ENCODE measurements at places on chromosomes 5 and 9.

DNA sequence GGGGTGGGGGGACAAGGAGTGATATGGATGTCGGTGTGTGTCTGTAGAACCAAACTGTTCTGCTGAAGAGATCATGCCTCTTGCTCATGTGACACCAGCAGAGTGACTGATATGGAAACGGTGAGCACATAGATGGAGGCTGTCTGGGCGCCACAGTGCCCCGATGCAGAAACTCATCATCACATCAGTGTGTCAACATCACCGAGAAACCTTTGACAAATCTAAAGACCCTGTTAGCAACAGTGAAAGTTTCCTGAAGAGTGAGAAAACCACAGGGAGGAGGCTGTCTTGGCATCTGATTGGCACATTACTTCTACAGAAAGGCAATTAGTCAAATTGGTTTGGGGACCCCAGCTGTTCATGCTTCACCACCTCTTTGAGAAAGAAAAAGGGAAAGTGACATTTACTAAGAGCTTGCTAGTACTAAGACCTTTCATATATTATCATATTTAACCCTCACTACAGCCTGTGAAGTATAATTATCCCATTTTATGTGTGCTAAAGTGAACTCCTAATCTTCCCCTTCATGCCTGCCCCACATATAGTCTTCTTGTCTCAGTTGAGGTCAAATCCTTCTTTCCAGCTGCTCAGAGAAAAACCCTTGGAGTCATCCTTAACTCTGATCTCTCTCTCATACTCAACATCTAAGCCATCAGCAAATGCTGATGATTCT lies 25.6 kb downstream of the CSF2 start:
- peak; percentile 32 for DNase-seq

DNA sequence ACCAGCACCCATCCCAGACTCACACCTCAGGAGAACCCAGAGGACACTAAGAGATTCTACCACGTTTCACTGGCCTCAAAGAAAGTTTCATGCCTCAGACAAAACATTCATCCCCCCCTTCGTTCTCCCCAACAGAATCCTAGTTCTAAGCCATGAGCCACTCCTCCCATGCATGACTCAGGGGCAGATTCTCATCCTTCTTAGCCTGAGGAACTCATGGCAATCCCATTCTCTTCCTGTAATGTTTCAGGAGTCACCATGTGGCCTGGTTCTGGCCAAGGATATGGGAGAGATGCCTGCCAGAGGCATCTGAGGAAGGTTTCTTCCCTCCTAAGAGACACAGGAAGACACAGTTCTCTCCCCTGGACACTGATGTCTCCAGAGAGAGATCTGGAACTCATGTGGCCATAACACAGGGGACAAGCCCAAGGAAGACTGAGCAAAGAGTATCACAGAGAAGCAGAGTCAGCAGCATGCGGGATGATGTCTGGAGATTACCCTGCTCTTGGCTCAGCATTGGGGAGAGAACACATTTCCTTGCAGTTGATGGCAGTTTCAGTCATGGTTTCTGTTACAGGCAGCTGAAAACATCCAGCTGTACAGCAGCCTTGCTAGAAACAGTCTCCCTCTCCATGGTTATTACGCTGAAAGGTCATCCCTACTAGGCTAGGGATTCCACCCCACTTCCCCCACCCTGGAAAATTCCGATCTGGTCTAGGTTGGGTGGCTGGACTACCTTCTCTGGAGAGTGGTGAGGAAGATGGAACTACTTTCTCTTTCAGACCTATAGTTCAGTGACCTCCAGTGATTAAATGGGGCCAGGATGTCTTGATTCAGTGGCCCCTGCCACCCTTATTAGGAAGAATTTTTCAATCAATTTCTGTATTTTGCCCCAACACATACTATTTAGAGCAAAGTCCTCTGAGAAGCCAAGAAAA lies 115.4 kb downstream of the ZNF608 start:
- no peak for DNase-seq

- DNase-seq = no peak
Measured at GRCh38 chr5:132275367-132276220, 18.1 kb downstream of the PDLIM4 start.

- no peak for DNase-seq
Measured at GRCh38 chr9:77215874-77216273, 38.5 kb downstream of the VPS13A start.

DNA sequence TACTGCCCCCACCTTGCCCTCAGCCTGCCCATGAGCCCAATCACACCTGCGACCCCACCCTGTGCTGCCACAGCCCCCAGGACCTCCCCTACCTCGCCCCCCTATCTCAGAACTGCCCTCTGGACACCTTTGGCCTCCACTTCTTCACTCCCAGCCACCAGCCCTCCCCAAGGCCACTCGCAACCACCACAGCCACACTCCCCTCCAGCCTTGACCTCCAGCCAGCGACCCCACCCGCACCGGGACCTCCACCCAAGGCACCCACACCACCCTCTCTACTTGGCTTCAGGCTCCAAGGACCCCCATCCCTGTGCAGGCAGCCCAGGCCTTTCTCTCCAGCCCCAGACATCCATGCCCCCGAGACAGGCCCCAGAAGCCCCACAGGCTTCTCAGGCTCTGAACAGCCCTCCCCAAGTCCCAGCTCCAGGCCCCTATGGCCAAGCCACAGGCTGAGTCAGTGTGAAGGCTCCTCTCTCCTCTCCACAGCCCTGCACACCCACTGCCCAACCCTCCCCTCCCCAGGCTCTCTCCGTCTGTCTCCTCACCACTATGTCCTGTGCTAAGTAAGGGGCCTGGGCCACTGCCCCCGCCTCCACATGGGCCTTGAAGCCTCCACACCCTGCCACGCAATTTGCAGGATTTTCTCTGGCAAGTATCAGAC lies 2.0 kb downstream of the AK1 start:
- no peak for DNase-seq

- no peak for DNase-seq
Measured at GRCh38 chr5:82111191-82111590, 139.4 kb downstream of the ATG10 start.

DNA sequence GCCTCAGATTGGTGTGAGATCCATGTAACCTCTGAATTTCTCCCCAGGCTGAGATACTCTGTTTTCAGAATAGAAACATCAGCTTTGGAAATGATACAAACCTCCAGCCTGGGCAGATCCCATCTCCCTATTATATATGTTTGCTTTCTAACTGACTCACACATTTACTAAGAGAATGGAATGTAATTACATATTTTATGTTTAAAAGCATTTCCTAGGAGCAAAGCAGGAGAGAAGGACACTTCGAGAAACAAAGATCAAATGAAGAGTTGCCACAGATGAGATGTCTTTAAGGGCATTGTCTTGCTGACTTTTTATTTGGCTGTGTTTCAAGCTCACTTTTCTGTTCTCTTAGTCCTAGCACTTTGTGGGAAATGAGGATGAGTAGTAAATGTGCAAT lies 96.3 kb downstream of the CDH18 start:
- no peak for DNase-seq
